ENCODE measurements at places on chromosomes 3 and 15.

DNA sequence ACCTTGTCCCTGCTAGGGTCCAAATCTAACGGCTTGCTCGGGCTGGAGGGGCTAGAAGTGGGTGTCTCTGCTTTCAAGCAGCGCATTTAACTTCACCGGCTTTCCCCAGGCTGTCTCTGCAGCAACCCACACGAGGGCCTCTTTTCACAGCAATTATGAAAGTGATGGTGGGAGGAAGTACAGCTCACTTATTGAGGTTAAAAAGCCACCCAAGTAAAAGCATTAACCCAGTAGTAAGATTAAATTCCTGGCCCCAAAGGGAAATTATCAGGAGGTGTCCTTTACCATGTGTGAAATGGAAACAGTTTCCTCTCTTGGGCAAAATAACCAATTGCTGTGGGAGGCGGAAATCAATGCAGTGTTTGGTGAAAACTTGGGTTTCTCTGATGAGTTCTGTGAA, 41.1 kb downstream of the NGRN start:
- DNase-seq: no peak

GRCh38 chr15:22240986-22241385, 160.7 kb downstream of the OR4M2 start:
- DNase-seq: no peak

DNA sequence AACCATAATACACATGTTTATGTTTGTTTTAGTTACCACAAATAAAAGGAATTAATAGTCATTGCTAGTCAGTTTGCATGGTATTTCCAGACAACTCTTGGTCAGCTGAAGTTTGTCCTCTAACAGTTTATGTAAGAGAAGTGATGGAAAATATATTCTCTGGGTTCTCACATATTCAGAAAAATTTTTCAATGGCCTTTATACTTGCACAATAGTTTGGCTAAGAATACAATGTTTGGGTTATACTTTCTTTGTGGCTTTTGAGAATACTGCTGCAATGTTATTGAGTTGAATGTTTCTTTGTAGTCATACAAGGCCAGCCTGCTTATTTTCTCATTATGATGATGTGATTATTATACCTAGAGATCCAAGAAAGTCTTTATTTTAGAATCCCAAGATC, 133.9 kb downstream of the RAP2B start:
- DNase-seq: no peak

DNA sequence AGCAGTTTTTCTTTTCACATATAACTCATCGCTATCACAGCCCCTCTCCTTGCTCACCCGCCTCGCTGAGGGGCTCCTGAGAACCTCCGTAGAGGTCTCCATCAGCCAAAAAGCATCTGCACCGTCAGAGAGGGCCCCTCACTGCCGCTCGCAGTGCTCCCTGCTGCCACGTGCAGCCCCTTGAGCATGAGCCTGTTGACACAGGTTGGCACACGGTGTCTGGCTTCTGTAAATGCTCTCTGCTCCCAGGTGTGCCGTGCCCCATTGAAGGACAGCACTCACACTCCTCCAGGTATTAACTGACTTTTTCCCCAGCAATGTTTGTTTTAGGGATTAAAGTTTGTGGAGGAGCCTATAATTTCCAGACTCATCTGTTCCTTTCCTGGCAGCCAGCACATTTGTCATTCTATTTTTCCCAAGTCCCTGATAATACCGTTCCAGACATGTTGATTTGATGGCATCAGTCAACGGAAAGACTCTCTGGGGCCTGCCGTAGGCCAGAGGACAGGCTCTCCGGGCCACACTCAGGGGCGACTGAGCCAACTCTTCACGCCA, 2.1 kb upstream of the FURIN start:
- DNase-seq: no peak

GRCh38 chr3:2837910-2838309, 272.3 kb downstream of the IL5RA start:
- no peak for DNase-seq

DNA sequence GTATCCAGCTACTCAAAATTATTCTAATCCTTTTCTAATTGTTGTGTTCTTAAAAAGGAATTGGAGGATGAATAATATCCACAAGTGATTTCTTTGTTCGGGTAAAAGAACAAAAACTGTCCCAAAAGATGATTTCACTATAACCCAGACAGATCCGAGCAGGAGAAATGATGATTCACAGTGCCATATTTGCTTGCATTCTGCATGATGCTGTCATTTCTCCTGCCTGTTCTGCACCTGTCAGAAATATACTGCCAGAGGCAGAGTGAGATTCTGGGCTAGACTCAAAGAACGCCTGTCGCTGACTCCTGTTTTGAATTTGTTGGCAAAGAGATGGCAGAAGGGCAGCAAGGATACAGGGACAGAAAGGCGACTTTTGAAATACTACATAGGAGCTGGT, 34.7 kb upstream of the SLC24A5 start:
- DNase-seq: no peak

DNA sequence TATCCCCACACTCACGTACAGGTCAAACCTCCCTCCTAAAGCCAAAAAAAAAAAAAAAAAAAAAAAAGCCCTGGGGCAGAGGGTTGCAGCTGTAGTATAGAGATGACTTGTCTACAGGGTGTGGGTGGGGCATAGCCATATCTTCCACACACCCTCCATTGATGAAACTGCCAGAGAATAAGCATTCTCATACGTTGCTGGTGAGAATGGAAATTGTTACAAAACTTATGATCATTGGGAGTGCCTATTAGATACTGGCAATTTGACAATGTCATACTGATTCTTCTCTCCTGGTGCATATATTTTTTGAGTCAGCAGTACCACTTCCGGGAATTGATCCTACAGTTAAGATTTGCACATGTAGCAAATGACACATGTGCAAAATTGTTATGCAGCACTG, 11.0 kb upstream of the CTNNB1 start:
- DNase-seq: no peak

GRCh38 chr3:127747751-127748521, 74.4 kb downstream of the MGLL start:
- no peak for DNase-seq

DNA sequence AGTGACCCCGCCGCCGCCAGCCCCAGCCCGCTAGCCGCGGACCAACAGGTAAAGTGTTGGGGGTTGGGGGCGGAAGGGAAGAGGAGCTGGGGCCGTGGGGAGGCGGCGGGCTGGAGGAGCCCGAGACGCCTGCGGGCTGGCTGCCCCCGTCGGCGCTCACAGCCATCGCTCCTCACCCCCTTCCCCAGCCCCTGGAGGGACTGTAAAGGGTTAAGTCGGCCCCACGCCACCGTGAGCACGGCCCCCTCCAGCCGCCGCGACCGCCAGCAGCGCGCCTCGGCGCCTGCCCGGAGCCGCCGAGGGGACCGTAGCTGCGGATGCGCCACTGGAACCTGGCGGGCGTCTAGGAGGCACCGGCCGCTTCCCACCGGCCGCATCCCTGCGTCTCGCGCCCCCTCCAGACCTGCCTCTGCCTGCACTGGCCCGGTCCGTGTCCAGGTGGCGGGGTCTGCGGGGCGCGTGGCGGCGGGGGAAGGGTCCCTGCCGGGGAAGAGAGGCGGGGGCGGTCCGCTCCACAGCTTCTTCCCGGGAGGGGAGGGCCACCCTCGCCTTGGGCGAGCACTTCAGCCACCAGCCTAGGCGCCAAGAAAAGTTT, 522 bp downstream of the MED12L start:
- DNase-seq: no peak

GRCh38 chr3:21142949-21143348, 608.1 kb downstream of the ZNF385D start:
- DNase-seq: no peak

DNA sequence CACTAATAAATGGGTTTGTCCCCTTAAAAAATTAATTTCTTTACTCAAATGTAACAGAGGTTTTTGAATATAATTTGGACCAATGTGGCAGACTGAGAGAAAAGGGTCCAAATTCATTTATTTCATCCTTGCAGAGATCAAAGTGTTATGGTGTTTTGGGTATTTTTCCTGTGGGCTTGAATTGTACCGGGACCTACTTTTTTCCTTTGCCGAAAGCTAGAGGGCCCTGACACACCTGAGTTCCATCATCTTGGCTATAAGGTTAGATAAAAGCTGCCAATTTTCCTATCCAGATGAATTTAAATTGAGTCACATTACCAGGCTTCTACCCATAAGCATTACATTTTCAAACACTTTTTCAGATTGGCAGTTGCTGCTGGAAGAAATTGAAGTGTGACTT, 908 bp downstream of the CCNB2 start:
- DNase-seq: no peak

DNA sequence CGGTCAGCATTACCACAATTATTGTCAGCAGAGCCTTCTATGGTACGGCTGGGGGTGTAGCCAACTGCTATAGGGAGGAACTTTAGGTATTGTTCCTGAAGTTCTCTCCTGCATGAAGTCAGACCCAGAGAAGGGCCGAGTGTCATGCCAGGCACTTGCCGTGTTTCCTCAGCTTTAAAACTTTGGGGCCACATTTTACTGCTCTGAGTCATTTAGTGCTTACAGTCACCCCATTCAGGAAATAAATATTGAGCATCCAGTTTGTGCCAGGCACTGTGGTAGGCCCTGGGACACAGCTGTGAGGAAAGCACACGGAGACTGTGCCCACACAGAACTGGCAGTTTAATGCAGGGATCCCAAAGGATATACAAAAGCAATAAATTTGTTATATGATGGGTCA, 54.5 kb upstream of the APEH start:
- no peak for DNase-seq

DNA sequence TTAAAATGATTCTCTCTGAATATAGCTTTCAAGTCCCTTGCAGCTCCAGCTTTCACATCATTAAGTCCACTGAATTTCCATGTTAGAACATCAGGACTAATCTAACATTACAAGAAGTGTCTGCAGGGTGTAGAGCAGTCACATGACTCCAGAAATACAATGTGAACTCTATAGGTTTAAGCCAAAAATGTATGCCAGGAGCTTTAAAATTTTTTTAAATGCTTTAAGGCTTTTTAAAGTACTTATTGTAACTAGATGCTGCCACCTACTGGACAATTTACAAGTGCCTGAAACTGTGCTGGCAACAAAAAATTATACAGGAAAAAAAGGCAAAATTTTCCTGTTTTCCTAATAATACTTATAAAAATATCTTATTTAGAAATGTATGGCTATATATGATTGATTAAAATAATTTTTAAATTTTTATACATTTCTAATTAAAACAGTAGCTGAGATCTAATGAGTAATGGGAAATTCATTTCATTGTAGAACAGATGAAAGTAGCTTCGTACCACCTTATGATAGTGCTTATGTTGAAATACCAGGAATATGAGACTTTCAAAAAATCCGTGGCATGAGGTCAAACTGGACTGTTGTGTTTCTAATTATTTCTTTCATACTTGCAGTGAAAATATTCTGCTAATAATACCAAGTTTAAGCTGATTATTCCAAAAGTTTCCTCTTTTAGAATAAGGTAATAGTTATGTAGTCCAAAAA, 25.7 kb downstream of the FSIP1 start:
- DNase-seq: peak; percentile 45

- DNase-seq: no peak
These were observed 33.1 kb downstream of the GABRB3 start for GRCh38 chr15:26739791-26740190.

DNA sequence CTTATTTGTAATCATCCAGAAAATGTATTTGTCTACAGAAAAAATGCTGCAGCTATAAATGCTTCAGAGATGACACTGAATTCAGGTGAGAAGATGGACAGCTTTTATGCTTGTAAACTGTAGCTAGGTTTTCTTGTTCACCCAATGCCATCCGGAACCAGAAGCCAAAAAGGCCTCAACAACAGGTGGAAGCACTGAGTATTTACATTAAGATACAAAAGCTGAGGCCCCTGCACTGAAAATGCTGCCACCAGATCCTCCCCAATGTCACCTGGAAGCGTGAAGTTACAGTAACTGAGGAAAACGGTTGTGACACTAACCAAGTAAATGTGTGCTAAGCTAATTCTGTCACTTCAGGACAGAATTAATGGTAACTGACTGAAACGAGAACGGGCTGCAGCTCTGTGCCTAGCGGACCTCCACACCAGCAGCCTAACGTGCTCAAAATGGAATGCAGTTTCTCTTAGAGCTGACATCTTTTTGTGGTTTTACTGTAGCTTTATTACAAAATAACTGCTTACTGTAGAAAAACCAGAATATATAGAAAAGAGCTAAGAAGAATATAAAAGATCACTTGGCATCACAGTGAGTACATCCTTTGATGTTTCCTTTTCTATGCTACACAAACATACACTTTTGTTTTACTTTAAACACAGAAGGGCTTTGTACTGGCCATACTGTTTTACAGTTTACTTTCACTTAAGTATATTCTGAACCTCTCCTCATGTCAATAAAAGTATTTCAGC, 7.6 kb downstream of the CHSY1 start:
- DNase-seq: no peak

DNA sequence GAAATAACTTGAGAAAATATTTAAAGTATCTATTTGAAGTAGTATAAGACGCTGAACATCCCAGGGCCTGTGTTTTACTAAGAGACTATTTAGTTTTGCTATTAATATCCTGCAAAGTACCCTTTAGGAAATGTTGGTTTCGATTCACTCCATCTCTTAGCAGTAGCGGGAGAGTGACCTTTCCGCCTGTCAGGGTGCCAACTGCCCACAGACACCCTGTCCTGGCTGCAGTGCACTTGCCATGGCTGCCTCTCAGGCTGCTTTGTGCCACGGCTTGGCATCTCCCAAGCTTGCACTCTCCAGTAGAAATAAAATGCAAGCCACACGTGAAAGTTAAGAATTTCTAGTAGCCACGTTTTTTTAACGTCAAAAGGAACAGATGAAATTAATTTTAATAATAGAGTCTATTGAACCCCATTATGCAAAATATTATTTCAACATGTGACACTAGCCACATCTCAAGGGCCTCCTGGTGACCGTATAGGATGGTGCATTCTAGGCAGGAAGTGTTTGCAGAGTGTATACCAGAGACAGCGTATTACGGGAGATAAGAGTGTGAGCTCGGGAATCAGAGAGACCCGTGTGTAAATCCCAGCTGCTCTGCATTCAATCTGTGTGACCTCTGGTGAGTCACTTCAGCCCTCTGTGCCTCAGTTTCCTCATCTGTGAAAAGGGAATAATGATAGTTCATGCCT, 19.8 kb downstream of the ADAMTS9 start:
- no peak for DNase-seq

DNA sequence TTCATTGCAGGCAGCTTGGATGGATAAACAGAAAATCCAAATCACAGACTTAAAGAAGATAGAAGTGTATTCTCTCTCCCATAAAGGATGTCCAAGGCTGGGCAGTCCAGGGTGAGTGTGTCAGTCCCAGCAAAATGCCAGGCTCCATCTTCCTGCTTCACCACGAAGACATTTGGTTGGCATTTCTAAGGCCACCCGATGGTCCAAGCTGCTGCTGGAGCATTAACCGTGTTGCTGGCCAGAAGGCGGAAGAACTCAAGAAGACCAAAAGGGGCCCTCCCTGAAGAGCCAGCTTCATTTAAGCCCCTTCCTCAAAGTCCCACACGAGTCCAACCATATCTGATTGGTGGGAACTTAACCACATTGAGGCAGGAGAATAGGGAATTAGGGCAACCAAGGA, 3.0 kb upstream of the CYP11A1 start:
- no peak for DNase-seq

DNA sequence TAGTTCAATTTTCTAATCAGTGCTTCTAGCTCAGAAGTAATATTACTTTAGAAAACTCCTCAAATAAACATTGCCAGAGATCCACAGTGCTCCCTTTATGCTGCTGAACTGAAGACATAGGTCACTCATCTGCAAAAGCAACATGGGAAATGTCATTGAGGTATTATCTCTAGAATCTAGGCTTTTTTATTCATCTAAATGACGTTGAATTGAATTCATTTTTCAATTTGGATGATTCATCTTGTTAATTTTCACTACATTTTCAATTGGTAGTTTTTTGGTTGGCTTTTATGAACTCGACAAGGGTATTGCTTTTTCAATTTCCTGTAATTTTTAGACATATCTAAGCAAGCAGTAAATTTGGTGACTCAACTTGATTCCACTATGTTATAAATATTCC, 275.4 kb downstream of the NFKBIZ start:
- no peak for DNase-seq
